Right ventricle myocardium inferior (tissue), 1 donor: ENCODE measurements at places on chromosomes 6 and 20. TPM values are rescaled to one million over a fixed set of nuclear protein-coding genes. Genes with fewer than 3 reads are reported as not detected.

PAX1 gene
- not detected for total RNA-seq

PKIB gene
- not detected for total RNA-seq

SLC17A1 gene
- not detected for total RNA-seq

BHLHE23 gene
- total RNA-seq = not detected

- no peak for DNase-seq
Observed at GRCh38 chr20:50663095-50663821, 28.1 kb downstream of the RIPOR3 start.

GRCh38 chr6:95693108-95693507 lies 115.8 kb downstream of the MANEA start:
- DNase-seq = no peak

DNA sequence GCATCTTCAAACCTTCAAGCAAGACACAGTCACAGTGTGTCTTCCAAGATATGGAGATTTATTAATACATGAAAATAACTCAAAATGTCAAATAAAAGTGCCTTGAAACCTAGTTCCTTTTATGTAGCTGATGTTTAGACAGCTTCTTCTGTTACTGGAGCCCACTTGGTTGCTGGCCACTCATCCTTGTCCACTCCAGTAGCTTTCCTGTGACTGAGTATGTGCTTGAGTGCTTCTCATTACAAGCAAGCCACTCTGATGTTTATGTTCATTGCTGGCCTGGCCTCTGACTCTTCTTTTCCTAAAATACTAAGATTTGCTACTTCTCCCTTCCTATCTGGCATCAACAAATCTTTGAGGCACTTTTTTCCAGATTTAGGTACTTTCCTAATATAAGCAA lies 545.2 kb upstream of the MAN1A1 start:
- DNase-seq = no peak

DNA sequence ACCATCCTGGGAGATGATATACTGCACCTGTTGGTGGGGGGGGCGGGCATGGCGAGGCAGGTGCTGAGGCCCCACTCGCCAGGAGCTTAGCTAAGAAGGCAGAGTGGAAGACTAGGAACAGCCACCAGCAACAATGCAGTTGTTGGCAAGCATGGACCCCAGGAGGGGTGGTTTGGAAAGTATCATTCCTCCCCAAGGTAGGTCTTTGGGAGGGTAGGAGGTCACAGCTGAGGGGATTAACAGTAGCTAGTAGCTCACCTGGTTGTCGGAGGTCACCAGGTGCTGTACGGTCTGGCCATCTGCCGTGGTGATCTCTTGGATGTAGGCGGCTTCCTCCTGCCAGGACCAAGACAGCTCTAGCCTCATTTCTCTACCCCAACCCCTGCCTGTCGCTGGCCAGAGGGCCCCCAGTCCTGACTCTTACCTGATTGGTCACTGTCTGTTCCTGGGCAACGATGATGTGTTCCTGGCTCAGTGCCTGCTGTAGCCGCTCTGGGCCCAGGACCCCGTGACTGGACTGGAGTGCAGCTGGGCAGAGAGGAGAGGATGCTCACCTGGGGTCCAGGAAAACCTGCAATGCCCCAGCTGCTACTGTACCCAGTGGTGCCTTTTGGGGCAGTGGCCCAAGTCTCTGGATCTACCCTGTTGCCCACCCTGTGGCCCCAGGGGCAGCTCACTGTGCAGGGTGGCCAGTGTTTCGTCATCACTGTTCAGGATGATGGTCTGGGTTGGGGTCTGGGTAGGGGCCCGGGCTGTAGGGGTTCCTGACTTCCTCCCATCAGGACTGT lies 15.3 kb downstream of the PCIF1 start:
- DNase-seq = peak; percentile 56

GRCh38 chr20:41992481-41992880 lies 374.3 kb upstream of the CHD6 start:
- DNase-seq = no peak

- no peak for DNase-seq
Observed at GRCh38 chr6:19356692-19357091, 480.5 kb upstream of the ID4 start.

DNA sequence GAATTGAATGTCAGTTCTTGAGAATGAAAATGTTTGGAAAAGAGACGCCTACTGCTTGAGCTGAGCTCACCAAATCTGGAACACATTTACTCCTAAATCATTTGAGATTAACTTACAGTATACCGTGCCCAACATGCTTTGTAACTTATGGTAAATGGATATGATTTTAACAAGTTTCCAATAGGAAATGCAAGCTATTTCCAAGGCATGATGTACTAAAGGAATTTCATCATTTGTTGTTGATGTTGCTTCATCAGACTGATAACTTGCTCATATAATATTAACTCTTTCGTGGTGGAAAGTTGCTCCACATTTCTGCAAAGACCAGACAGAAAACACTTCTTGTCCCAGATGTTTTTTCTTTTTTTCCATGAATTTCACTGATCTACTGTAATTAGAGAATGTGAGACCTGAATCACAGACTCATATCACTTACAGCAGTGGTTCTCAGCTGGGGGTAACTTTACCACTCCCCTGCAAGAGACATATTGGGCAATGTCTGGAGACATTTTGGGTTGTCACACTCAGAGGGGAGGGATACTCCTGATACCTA lies 116.6 kb upstream of the TRAF3IP2 start:
- no peak for DNase-seq

DNA sequence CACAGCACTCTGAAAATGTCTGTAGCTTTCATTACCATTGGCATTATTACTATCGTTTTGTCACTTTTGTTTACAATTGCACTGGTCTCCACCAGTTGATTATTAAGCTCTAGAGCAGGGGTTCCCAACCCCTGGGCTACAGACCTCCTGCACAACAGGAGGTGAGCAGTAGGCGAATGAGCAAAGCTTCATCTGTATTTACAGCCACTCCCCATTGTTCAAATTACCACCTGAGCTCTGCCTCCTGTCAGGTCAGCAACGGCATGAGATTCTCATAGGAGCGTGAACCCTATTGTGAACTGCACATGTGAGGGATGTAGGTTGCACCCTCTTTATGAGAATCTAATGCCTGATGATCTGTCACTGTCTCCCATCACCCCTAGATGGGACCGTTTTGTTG lies 126.4 kb downstream of the ATXN1 start:
- no peak for DNase-seq

- no peak for DNase-seq
Observed at GRCh38 chr20:63473555-63474449, 1.3 kb upstream of the KCNQ2 start.

DNA sequence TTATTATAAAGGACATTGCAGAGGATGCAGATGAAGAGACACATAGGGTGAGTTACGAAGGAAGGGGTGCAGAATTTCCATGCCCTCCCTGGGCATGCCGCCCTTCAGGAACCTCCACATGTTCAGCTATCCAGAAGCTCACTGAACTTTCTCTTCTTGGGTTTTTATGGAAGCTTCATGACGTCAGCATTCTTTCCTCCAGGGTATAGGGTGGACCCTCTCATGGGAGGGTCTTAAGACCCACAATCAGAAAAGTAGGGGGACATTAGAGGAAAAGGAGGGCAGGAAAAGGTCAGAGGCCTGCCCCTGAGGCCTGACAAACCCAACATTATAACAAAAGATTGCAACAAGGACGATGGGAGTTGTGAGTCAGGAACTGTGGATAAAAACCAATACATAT lies 14.6 kb upstream of the DCBLD1 start:
- DNase-seq = no peak
